ENCODE measurements at places on chromosomes 4 and X.

- DNase-seq: no peak
These were observed 8.1 kb downstream of the PSAPL1 start for GRCh38 chr4:7426525-7427171.

- peak; percentile 65 for DNase-seq
These were observed 1.3 kb downstream of the NEUROG2 start for GRCh38 chr4:112514647-112515197.

GRCh38 chrX:149567621-149568417 lies 18.1 kb upstream of the HSFX3 start:
- DNase-seq: no peak

- DNase-seq: no peak
These were observed 23.1 kb upstream of the NAP1L5 start for GRCh38 chr4:88720451-88721428.

DNA sequence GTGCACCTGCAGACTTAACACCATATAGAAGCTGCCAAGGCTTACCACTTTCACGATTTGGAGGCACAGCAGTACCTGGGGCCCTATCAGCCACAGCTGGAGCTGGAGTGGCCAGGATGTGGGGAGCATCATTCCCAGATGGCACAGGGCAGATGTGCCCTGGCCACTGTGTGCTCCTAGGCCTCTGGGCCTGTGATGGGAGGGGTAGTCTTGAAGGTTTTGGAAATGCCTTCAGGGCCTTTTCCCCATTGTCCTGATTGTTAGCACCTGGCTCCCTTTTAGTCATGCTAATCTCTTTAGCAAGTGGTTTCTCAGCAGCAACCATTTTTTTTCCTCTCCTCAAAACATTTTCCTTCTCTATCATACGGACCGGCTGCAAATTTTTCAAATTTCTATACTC lies 490.2 kb downstream of the RAB28 start:
- DNase-seq: no peak

- peak; percentile 37 for DNase-seq
These were observed 17.3 kb upstream of the TBC1D14 start for GRCh38 chr4:6892190-6892908.

DNA sequence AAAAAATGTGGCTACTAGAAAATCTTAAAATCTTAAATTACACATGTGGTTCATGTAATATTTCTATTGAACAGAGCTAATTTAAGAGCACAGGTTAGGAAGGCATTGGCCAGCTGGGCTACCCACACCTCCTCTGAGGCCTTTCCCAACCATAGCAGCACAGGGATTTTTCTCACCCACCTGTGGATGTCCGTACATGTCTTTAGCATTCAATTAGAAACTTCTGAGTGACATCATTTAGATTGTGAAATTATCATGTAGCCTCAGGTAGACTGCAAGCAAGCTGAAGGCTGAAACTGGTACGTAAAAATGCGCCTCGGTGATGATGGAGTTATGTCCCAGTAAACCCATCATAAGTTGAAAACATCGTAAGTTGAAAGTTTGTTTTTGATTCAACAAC lies 31.2 kb downstream of the SCARB2 start:
- DNase-seq: no peak

GRCh38 chrX:134501941-134502340 lies 42.0 kb downstream of the HPRT1 start:
- DNase-seq: no peak

Measured in GM13977 (cell line).